Hematopoietic multipotent progenitor cell (in vitro differentiated cells): ENCODE measurements at places on chromosomes 3 and 15. TPM values are rescaled to one million over a fixed set of nuclear protein-coding genes. Genes with fewer than 3 reads are reported as not detected.

DNA sequence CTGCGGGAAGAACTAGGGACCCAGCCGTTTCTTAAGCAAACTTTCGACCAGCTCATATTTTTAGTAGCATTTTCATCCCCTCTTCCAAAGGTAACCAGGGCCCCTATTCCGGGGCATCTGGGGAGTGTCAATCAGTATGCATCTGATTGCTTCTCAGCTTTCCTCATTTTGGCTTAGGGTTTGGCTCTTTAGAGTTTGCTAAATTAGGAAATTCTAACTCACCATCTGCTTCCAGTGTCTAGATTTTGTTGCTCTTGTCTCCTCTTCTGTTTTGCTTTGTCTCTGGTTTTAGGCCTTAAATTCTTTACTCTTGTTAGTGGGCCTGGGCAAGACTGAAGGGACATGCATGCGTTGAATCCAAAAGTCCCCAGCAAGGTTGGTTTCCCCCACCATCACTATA, 9.6 kb upstream of the ABTB1 start:
- DNase-seq, result no peak

DNA sequence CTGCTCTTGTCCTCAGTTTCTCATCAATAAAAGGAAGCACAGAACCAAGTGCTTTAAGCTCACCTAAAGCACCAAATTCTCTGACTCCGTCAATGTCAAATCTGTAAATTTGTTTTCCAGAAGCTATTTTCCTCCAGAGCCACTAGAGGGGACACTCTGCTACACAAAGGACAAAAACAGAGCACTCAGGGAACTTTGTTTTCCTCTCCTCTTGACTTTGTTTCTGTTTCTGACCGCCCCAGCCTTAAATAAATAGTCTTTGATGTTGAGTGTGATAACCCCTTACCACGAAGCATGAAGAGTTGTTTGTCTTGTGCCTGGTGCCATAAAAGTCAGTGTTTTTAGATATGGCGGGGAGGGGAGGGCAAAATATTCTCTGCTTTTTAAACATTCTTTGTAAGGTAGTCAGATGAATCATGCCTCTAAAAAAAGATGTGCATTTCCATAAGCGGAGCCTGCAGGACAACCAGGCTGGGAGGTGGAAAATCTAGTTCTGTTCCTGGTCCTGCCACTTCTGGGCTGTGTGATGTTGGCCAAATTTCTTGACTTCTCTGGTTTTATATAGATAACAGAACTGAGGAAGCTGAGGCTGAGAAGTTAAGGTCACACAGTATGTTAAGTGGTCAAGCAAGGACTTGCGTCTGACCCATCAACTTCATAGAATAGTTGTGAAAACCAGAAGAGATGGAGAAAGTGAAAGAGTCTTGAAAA, 7.3 kb upstream of the ZBTB38 start:
- DNase-seq, result no peak

- no peak for DNase-seq
These were observed 560.5 kb downstream of the NR2F2 start for GRCh38 chr15:96891046-96891445.

DNA sequence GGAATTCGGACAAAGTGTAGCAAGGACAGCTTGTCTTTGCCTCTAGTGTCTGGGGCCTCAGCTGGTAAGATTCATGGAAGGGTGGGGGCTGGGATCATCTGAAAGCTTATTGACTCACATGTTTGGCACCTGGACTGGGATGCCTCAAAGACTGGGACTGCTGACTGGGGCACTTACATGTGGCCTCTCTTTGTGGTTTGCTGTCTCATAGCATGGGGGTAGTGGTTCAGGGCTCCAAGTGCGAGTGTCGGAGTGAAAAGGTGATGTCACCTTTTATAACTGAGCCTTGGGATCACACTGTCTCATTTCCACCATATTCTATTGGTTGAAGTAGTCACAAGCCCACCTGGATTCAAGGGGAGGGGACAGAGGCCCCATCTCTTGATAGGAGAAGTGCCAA, 6.8 kb downstream of the MFSD1 start:
- DNase-seq, result peak; percentile 25

GPR160 gene
- total RNA-seq, result 1.6 TPM

CYP19A1 gene
- total RNA-seq, result not detected

MYL3 gene
- total RNA-seq, result not detected

GRCh38 chr3:123678108-123678511, 93.3 kb upstream of the HACD2 start:
- no peak for DNase-seq

DNA sequence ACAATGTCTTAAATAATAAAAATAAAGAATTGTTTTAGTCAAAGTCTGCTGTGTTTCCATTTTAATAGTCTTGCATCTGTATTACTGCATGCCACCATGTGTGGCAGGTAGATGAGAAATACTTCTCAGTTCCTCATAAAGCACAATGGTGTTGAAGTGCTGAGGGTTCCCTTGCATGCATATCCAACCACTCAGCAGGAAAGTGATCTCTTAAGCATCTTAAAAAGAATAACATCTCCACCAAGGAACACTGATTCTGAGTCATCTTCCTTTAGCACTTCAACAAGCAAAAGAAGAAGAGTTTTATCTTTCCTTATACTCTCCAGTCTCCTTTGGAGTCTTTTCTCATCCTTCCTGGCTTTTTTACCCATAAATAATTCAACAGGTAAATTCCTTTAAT, 602.0 kb downstream of the TBL1XR1 start:
- DNase-seq, result no peak

GRCh38 chr3:37125195-37126073, 48.9 kb downstream of the LRRFIP2 start:
- peak; percentile 48 for DNase-seq
